ENCODE measurements at places on chromosomes 1 and 21.

- DNase-seq, result no peak
Measured at GRCh38 chr1:53847980-53848379, 9.9 kb upstream of the NDC1 start.

- DNase-seq, result no peak
Measured at GRCh38 chr1:162930532-162930931, 69.6 kb upstream of the CCDC190 start.

DNA sequence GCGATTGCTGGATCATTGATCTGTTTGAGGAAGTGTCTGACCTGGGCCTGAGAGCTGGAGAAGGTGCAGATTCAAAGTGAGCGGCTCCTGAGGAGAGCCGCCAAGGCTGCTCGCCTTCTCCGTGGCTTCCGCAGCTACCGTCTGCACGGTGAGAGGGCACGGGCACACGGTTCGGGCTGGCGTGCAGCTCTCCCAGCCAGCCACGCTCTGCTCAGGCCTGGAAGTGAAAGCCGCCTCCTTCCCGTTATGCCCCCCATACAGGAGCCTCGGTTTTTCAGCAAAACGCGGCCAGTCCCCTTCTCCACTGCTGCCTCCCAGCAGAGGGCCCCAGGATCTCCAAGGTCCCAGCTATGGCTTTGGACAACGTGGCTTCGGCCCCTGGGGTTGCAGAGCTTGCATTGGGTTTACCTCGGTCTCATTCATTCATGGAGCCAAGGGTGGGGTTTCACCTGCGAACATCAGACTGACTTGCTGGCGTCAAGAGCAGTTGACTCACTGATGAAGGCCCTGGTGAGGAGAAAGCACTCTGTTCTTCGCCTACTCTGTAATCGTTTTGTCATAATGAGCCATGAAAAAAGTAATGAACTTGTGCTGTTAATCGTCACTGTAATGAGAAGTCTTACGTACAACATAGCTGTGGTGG, 24.4 kb upstream of the PDXK start:
- no peak for DNase-seq

DNA sequence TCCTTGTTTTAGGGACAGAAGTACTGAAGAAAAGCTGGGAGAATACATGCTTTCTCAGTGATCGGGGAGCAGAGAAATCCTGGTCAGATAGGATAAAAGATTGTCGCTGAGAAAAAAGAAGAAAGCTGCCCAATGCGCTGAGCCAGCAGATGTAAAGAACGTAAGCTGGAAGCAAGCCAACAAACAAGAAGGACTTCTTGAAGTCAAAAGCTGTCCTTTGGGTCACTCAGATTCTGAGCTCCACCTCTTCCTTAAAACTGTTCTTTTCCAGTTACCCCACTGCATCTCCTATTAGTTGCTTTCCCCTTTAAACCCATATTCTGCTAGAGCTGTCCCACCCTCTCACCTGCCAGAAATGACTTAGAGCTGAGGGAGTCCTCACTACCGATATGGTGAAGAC, 64.8 kb downstream of the GPR137B start:
- no peak for DNase-seq

DNA sequence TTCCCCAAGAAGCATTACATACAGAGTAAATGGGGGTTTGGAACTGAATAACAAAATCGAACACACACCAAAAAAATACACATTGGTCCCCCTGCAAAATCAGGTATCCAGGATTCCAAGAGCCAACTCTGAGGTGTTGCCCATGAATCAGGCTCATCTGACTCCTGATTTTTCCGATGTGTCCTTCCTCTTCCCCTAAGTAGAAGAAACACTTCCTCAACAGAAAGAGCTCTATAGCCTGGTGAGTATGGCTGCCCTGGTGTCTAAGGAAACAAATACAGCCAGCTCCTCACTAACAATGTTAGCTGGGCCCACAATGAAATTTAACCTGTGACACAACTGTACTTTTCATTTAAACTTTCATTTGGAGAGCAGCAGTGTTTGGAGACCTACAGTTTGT, 33.6 kb downstream of the ERI3 start:
- DNase-seq, result no peak

- no peak for DNase-seq
Measured at GRCh38 chr1:191695865-191696264, 462.4 kb upstream of the RGS18 start.

GRCh38 chr1:37793773-37794371, at the start of gene MANEAL:
TSS of gene MANEAL (plus strand) at chr1:37793847. CDS start at chr1:37794183, 336 bp downstream.
- no peak for DNase-seq

DNA sequence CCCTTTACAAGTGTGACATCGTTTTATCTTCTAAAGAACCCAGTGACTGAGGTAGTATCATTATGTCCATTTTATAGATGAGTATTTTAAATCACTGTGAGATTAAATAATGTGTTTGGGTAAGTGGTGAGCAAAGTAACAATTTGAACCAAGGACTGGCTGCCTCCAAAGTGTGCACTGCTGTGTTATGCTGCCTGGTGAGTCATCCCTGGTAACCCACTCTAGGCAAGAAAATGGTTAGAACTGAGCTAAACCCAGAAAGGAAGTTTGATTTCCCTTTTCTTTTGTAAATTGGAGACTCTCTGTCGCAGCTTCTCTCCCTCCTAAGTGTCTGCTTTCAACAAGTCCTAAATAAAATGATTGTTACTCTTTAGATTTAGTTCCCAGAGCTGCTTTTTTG, 342.8 kb upstream of the KAZN start:
- no peak for DNase-seq

DNA sequence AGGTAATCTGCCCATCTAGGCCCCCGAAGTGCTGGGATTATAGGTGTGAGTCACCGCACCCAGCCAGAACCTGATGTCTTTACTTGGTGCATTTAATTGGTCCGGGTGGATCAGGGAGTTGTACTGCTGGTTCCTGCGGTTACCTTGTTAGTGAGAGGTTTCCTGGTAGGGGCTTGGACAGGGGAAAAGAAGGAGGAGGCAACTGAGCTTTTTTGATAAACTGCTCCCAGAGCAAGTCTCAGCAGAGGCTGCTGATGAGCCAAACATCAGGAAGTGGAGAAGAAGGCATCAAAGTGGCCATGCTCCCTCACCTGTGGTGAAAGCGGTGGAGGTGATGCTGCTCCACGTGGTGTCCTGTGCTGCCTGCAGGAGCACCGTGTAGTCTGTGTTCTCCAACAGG, 161.5 kb upstream of the KIAA0040 start:
- DNase-seq, result no peak

GRCh38 chr1:86069757-86070145, 86.8 kb downstream of the COL24A1 start:
- DNase-seq, result no peak

GRCh38 chr1:172473302-172473701, 29.4 kb upstream of the PIGC start:
- DNase-seq, result no peak

GRCh38 chr1:89635825-89636815, 3.2 kb downstream of the LRRC8C start:
- DNase-seq, result no peak

- no peak for DNase-seq
Measured at GRCh38 chr1:15994590-15995351, 9.3 kb upstream of the SRARP start.

GRCh38 chr1:230253150-230253549, 173.0 kb downstream of the PGBD5 start:
- no peak for DNase-seq

DNA sequence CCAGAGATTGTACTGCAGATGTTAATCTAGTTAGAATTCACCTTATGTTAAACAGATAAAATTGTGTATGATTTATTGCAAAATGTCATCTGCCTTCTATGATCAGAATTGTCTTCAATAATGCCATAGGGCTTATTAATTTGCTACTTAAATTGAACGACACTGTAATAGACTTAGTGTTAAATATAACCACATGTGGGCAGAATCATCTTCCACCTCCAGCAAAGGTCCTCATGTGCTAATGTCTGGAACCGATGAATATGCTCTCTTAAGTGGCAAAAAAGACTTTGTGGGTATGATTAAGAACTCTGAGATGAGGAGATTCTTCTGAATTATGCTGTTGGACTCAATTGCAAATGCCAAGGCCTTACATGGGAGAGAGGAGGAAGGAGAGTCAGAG, 4.3 kb downstream of the OR2T11 start:
- no peak for DNase-seq

DNA sequence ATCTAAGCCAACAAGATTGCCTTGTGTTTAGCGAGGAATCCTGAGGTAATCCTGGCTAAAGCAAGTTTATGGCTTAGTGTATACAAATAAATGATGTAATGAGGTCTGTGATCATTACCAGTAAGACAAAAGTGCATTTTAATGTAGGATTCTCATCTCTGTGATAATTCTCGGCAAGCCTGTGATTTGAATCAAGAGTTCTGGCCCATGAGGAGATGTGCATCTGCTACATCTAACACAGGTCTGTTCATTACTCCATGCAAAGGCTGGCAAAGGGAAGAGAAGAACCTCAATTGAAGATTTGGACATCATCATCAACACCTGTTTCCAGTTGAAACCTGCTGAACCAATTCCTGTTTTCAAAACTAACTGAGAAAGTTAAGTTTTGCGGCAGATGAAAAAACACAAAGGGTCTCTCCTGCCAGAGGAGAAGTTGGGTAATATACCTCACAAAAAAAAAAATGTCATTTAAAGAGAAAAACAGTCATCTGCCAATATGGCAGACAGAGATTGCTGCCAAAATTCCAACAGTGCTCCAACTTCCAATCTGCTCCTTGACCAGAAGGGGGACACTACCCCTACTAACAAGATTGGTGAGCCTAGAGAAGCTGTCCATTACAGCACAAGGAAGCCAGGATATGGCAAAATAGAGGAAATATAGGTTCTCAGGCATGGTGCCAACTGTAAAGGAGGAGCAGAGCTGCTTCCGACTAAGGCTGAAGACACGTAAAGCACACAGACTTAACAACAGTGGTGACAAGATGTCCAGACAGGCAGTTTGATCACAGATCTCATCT, 453.7 kb downstream of the TTLL7 start:
- DNase-seq, result no peak

DNA sequence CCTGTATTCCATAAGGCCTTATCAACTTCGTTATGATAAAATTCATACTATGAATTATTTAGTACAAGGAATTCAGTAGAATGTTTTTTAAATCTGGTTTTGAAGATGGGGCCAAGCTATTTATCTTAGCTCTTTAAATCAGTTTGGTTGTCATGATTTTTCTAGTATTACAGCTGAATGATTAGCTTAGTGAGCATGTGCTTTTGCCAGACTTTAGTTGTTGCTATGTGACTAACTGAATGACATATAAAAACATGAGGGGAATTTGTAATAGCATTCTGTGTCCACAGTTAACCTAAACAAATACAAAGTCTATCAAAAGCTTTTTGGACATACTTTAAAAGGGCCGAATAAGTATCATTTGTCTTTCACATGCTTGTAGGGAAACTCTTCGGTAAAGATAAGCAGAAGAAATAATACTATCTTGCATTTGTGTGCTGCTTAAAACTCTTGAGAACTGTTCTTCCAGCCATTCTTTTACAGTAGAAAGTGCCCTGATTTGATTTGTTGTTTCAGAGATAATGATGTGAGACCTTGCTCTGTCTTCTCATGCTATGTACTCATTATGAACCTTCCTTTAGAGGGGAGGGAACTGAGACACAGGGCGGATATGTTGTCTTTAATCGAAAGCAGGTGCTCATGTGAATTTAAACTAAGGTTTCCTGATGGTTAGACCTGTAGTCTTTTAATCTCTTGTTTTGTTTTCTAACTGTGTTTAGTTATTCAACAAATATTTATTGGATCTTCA, 18.8 kb downstream of the NEK7 start:
- DNase-seq, result no peak

- DNase-seq, result no peak
Measured at GRCh38 chr1:3668585-3669300, 16.4 kb downstream of the TP73 start.

GRCh38 chr1:103457886-103458455, 67.5 kb upstream of the RNPC3 start:
- DNase-seq, result no peak

GRCh38 chr21:41160036-41160435, 7.9 kb upstream of the BACE2 start:
- no peak for DNase-seq

DNA sequence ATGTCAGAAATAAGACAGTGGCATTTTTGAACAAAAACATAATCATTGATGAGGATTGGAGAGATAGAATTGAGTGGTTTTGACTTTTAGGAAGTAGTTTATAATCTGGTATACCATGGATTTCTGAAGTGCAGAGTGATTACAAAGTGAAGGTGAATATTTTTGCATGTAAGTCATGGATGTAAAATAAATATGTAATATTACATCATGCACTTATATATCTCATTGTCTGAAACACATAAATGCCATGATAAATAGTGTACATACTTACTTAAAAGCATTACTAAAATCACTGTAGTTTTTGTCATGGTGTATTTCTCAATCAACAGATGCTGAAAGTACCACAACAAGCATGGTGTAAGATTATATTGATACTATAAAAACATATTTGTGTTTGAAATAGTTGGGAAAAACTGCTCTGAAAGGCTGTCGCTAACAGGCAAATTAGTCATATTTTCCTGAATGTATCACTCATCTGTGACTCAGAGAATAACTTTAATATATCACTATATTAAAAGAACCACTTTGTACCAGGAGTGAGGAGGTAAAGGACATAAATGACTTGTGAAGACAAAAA, 24.8 kb upstream of the RGS18 start:
- DNase-seq, result no peak

DNA sequence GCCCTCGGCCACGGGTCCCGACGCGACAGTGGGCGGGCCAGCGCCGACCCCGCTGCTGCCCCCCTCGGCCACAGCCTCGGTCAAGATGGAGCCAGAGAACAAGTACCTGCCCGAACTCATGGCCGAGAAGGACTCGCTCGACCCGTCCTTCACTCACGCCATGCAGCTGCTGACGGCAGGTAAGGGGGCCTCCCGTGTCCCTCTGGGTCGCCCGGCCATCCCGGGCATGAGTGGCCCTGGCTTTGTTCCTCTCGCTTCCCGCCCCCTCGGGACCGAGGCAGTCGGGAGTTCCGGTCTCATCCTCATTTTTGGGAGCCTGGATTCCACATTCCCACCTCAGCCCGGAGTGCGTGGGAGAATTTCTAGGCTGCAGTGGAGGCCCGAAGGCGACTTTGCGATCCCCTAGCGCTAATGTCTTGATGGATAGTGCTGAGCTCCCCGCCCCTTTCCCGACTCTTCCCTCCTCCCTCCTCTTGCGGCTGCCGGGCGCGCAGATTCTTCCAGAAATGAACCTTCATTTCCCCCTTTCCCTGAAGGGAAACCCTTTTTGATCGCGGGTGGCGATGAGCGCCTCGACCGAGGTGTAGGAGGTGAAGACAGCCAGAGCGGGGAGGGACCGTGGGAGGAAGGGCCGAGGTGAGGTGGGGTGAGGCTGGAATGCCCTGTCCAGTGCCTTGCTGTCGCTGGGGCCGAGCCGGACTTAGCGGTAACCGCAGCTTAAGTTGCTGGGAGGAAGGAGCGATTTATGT, 705 bp downstream of the KHDRBS1 start:
- DNase-seq, result no peak

DNA sequence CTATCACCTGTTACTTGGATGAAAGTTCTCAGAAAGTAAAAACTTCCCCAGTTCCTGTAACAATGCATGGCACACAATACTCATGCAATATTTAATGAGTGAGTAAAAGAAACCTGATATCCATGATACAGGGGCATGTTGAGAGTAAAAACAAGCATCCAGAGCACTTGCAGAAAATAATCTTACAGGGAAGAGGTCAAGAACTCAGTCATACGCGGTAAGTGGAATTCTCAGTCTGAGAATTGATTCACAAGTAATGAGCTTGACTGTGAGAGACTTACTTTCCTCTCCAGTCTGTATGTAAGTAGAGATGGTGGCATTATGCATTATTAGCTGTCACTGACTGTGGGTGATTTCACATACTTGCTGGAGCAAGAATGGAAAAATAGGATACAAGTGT, 976.9 kb downstream of the BRINP3 start:
- DNase-seq, result no peak
